ENCODE measurements at places on chromosomes 2 and 18.

GRCh38 chr2:170161516-170162270 lies 16.3 kb upstream of the MYO3B start:
- DNase-seq, result no peak

DNA sequence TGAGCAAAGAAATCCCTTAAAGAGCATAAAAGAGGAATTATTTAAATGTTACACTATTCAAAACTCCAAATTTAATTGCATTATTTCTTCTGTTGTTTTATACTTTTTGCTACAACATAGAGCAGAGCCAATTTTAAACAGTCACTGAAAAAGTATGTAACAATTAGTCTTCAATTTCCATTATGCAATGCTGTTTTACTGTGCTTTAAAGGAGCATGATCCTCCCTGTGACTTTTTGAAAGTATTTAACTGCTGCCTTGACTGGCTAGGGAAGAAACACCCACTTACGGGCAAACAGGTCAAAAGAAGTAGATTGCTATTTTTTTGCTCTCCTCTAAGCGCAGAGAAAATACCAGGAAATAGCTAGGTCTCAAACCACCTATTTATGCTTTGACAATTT lies 217.4 kb upstream of the GCFC2 start:
- no peak for DNase-seq

DNA sequence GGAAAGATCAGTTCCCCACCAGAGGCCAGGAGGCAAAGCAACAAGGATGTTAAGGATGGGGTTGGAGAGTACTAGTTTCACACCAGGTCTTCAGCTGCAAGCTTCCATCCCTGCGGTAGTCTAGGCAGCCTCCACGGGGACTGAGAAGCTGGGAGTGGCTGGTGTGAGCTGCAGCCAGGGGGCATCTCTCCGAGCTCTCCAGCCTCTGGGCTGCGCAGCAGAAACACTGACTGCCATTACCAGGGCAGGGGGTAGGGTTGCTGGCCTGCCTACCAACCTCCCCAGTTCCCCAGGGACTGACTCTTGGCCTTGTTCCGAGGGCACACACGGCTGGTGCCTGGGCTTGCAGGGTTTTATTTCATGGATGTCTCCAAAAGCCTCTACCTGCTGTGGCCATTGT lies 15.9 kb downstream of the GATA6 start:
- no peak for DNase-seq

DNA sequence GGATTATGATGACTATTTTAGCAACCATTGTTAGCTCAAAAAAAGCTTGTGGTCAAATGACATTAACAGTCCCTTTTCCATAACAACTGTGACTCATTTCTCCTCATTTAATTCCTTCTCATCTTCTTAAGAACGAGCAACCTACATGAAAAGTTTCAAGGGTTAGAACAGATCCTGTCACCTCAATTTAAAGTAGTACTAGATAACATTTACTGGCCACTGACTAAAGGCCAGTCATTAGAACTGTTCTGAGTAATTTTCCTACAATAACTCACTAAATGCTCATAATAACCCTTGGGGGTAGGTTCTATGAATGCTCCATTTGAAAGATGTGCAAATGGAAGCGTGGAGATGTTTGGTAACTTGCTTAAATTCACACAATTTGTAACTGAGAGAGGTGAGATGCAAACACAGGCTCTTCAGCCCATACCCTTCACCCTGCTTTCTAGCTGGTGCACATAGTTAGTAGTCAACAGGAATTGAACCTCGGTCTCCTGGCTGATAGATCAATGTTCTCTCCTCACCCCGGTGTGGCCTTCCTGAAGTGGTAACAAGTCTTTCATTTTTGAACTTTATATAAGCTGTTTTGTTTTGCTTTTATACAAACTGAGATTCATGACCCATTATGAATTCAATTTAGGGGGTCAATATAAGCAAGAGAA lies 212.5 kb downstream of the SETBP1 start:
- DNase-seq, result no peak

DNA sequence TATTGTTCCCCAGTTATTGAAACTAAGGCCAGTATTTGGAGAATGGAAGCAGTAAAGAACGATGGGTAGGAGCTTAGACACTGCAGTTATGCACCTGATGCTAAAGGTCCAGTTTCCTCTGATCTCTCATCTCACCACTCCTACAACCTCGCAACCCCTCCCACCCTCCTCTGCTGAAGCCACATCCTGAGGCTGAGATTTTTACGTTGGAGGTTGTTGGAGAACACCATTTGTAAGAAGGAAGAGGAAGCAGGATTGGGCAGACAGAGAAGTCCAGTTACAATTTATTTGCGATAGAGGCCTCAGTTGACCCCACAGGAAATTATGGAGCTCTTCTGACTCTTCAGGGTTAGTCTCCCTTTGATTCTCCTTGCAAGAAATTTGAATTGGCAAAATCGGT lies 54.3 kb upstream of the NDUFV2 start:
- DNase-seq, result no peak

GRCh38 chr2:27370816-27371620 lies 602 bp downstream of the SNX17 start:
- DNase-seq, result no peak

- no peak for DNase-seq
Observed at GRCh38 chr18:58229162-58229561, 185.1 kb downstream of the NEDD4L start.

GRCh38 chr18:43661570-43661969 lies 384.3 kb upstream of the SYT4 start:
- DNase-seq, result no peak

DNA sequence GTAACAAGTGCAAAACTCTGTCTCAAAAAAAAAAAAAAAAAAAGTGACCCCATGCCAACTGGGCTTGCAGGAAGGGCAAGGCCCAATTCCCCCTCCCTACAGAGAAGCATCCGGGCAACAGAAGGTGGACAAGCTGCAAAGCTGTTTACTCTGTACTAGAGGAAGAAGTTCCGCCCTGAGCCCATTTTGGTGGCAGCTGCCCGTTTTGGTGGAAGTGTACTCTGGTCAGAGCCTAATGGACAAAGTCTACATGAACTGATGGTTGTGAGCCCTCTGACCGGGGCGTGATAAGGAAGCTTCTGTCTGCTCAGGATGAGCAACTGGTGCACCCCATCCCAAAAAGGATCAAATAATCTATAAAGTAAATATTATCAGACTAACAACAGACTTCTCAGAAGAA lies 65.0 kb downstream of the TRAPPC8 start:
- no peak for DNase-seq

GRCh38 chr2:222572751-222573174 lies 83.1 kb downstream of the FARSB start:
- no peak for DNase-seq

DNA sequence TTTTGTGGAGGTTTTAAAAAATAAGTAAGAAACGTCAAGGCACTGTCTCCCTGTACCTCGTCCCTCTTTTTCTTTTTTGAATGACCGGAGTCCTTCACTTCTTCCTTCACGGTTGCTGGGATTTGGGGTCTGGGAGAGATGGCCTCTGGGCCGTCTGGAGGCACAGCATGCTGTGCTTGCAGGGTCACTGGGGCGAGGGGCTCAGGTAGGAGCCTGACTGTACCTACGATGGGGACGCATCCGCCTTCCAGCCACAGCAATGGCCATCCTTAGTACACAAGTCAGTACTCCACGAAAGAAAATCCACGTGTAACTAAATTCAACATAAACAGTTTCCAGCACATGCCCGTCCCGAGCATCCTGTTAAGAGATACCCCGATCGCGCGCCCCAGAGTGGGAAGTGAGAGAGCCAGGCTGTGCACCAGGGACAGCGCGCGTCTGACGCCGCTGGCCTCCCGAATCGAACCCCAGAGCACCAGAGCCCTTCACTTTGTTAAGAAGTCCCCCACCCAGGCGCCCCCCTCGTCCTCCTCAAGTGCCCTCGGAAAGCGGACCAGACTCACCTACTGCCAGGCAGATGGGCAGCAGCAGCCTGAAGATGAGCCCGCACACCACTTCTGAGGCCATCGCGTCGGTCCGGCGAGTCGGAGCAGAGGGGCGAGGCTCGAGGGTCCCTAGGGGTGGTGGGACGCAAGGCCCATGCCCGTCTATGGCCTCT lies 1.2 kb downstream of the PIEZO2 start:
- no peak for DNase-seq

DNA sequence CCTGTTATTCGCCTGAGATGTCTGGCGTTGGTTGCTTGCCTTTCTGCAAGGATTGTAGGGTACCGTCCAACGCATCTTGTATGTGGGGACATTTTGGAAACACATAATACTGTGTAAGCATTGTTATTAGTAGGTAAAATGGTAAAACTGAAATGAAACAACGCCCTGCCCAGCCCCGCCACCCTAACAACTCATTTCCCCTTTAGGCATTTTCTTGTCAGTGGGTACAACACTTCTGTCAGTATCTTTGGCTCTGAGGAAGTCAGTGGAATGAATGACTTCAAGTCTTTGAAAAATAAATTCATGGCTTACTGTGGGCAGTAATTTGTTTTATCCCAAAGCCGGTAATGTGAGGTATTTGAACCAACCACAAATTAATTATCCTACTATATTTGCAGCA lies 86.0 kb downstream of the FMNL2 start:
- DNase-seq, result no peak

- no peak for DNase-seq
Observed at GRCh38 chr18:49548229-49548636, 13.6 kb upstream of the LIPG start.

- no peak for DNase-seq
Observed at GRCh38 chr2:69186614-69187013, 173.6 kb downstream of the ANTXR1 start.

- no peak for DNase-seq
Observed at GRCh38 chr2:223735035-223735640, 102.2 kb downstream of the AP1S3 start.

Measured in stimulated activated CD4-positive, alpha-beta T cell treated with anti-CD3 and anti-CD28 coated beads, TNF-alpha, amount 100 ng/mL, for 4 hours (primary cell).